Activated CD4-positive, alpha-beta T cell treated with anti-CD3 and anti-CD28 coated beads, Interleukin-2, amount 50 U/mL, for 1 hour (primary cell): ENCODE measurements at places on chromosomes 2 and 18.

GRCh38 chr2:46469700-46470099, 9.7 kb upstream of the TMEM247 start:
- no peak for DNase-seq

- DNase-seq: no peak
These were observed 42.7 kb upstream of the GORASP2 start for GRCh38 chr2:170886386-170886785.

- no peak for DNase-seq
These were observed 39.9 kb downstream of the NCK2 start for GRCh38 chr2:105784589-105784988.

DNA sequence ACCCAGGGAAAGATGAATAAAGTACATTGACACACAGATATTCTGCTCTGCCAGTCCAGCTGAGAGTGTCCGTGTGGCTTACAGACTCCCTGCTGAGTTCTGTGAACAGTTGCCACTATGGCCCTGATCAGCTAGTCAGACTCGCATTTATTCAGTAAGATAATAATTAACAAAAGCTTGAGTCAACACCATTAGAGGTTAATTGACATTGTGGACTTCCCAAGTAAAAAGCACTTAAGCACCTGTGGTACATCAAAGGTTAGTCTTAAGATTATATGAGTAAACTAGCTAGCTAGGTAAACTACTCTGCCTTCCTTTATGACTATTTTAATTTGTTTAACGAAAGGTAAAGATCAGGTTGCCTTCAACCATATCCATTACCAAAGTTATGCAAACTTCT, 33.7 kb downstream of the ANKRD30B start:
- no peak for DNase-seq

DNA sequence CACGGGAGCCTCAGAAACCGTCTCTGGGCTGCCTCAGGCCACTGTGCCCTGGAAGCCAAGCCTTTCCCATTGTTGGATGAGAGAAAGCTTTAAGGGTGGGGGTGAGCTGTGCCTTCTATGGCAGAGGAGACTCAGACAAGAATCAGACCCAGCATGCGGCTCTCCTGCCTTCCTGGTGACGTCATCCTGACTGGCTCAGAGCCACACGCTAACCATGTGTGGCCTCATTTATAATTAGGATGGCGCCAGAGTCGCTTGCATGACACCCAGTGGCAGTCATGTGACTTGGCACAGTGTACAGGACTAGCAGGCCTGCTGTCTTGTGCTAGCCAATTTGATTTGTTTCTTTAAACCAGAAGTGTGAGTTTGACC, 99.1 kb downstream of the SH3BP4 start:
- no peak for DNase-seq

- no peak for DNase-seq
These were observed 14.6 kb upstream of the SEMA4C start for GRCh38 chr2:96884299-96885094.

GRCh38 chr2:209768557-209768956, 3.1 kb upstream of the UNC80 start:
- no peak for DNase-seq

DNA sequence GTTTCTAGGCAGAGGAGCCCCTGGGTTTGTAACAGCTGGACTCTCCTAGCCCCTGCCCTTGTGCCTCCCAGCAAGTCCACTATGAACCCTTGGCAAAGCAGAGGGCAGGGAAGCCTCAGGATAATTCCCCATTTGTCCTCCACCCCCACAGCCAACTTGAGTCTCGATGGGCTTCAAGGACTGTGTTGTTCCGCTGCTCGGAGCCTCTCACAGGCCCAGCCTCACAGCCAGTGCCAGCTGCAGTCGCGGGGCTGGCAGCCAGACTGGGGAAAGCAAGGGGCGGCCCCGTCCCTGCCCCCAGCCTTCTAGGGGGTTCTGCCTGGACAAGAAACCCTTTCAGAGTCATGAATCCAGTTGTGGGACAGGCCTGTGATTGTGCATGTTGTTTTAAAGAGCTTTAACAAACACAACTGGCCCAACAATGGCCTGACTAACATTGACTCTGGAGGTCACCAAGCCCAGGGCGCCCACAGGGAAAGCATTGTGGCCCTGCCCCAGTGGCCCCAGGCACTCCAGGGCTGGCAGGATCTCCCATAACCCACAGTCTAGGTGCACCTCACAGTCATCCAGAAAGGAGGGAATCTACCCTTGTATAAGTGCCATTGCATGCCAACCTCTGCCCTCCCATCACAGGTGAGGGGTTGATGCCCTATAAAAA, 71.8 kb upstream of the DAPL1 start:
- DNase-seq: no peak

GRCh38 chr2:232275670-232276069, 102.9 kb upstream of the ALPP start:
- no peak for DNase-seq

DNA sequence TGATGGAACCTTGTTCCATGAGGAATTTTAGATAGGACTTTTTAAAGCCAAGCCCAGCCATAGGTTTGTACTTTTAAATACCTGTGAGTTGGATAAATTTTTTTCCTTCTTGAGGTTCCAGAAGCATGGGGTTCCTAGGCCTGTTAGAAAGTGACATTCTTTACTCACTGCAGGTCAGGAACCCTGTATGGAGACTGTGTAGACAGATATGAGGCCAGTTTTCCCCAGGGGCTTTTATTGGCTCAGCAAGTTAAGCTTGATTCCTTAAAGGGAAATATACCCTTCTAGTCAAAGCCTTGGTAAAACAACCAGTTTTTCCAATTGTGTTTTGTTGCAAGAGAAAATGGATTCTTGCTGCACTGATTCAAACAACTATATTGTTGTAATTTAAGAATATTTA, 38.4 kb upstream of the GMCL1 start:
- DNase-seq: no peak

DNA sequence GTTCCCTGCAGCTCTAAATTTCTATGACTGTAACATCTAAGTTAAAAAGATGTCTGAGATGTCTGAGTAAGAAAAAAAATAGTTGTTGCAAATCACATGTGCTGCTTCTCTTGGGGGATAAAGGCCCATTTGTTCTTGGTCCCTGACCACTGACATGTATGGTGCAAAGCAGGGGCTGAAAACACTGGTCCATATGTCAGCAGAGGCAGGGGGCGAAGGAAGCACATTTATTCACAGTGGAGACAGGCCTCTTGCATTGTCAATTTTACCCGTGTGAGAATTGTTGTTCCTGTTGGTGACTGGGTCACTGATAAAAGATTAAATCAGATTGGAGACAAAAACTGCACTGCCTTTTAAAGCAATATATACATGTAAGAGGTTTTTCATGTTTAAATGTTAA, 38.8 kb downstream of the PRKCE start:
- no peak for DNase-seq

DNA sequence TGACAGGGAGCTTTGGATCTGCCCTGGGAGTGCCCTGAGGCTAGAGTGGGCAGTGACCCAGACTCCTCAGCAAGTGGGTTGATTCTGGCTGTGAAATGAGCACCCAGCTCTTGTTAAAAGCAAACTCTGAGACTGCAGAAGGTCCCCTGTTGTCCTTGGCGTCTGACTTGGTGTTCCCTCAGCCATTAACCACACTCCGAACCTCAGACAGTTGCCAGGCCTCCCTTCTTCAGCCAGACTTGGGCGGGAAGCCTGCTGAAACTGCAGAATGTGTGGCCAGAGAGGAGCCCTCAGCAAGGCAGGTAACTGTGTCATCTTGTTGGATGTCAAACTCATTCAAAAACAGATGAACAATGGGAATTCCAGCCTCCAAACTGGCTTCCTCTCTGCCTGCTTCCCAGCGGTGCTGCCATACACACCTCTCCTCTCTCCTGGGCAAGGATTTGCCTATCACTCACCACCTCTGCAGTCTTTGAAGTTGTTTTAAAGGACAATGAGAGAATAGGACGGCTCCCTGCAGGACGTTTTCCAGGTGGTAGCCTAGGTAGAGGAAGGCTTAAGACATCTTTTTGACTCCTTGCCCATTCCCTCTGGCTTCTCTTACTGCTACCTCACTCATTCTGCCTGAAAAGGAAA, 38.9 kb upstream of the B3GNT2 start:
- no peak for DNase-seq

DNA sequence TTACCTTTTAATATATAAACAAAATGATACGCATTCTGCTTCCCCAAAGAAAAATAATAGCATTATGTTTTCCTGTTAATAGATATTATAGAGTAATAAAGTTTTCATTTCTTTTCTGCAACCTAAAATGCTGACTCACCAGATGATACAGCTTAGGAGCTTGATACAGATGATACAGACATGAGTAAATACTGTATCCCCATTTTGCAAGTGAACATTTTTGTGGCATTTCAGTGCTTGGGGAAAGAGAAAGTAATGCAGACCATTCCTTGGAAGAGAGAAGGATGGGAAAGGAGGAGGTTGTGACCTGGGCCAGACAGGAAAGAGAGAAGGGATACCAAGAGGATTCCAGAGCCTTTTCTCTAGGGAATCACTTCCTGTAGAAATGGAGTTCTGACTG, 97.5 kb upstream of the FSHR start:
- no peak for DNase-seq

DNA sequence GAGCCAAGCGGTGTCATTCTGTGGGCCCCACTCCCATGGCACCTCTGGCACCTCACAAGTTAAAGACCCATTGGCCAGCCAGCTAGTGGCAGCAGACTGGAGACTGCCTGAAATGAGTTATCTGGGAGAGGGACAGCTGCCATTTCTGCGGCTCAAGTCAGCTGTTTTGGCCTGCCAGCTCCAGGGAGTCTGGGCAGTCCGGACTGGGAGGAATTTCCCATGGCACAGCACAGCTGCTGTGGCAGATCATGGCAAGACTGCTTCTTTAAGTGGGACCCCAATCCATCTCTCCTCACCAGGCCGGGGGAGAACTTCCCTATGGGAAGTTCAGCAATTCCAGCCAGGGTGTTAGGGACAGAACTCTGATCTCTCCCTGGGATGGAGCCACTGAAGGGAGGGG, 2187.6 kb upstream of the CELF4 start:
- DNase-seq: no peak

DNA sequence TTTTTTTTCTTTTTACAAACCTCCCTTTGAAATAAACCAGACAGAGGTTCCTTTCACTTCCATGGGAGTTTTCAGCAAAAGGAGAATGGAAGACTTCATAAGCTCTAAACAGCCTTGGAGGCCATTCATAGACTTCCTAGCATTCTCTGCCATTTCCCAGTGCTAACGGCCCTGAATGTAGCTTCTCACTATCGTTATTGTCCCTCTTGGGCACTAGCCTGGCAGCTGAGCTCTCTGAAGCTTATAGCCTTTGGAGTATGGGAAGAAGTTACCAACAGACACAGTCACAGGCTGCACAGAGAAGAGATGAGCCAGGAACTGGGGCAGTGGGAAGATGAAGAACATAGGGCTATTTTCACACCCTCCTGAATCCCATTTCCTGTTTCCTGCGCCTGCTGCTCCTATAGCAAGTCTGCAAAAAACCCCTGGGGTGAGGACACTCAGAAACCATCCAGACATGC, 29.1 kb upstream of the EPC2 start:
- no peak for DNase-seq

- DNase-seq: no peak
These were observed 40.4 kb upstream of the CTDP1 start for GRCh38 chr18:79639072-79639829.

DNA sequence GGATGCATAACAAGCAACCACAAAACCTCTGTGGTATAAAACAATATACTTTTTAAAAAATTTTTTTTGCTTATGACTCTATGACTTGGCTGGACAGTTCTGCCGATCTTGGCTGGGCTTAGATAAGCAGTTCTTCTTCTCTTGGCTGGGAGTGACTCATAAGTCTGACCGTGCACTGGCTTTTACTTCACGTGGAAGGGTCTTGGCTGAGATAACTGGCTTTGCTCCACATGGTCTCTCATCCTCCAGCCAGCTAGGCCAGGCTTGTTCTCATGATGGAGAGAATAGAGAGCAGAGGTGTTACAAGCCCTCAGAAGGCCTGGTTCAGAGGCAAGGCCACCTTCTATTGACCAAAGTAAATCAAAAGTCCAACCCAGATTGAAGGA, 178.9 kb upstream of the SERPINE2 start:
- no peak for DNase-seq

GRCh38 chr2:191790737-191791136, 56.2 kb downstream of the CAVIN2 start:
- DNase-seq: no peak

DNA sequence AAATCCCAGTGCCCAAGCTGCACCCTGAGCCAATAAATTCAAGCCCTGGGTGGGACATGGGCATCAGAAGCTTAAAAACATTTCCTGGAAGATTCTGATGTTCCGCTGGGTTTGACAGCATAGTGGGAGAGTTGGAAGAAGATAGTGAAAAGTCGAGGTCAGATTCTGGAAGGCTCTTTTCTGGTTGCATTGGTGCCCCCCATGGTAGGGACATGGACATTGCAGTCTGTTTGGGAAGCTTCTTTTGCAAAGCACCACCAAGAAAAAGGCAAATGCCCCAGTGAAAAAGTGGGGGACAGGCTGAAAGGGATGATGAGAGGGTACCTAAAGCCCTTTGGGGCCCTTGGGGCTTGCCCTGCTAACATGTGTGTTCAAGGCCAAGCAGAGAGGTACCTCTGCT, 21.0 kb downstream of the MERTK start:
- DNase-seq: no peak

GRCh38 chr2:223114917-223115316, 62.9 kb downstream of the KCNE4 start:
- no peak for DNase-seq

DNA sequence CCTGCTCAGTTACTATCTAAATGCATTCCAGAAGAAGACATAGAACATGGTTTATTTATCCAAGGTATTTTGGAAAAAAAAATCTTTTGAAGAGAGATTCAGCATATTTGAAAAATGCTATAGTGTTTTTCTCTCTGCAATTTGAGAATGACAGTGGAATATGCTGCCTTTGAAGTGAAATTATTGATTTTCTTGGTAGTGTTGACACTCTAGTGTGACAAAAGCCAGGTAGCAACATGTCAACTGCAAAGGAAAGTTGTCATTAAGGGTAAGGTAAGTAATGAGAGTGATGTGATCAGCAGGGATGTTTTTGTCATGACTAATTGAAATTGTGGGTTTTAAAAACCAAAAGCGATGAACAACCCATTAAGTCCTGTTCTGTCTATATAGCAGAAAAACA, 1387.1 kb upstream of the TMEFF2 start:
- no peak for DNase-seq

GRCh38 chr2:196711625-196712024, 72.1 kb downstream of the CCDC150 start:
- DNase-seq: no peak

GRCh38 chr2:107728586-107728985, 98.1 kb upstream of the RGPD4 start:
- DNase-seq: no peak

- no peak for DNase-seq
These were observed 214.7 kb downstream of the SEPTIN10 start for GRCh38 chr2:109399066-109399465.

GRCh38 chr18:49837889-49838288, 24.6 kb upstream of the ACAA2 start:
- DNase-seq: no peak
